ENCODE measurements at places on chromosomes 5 and 9.

DNA sequence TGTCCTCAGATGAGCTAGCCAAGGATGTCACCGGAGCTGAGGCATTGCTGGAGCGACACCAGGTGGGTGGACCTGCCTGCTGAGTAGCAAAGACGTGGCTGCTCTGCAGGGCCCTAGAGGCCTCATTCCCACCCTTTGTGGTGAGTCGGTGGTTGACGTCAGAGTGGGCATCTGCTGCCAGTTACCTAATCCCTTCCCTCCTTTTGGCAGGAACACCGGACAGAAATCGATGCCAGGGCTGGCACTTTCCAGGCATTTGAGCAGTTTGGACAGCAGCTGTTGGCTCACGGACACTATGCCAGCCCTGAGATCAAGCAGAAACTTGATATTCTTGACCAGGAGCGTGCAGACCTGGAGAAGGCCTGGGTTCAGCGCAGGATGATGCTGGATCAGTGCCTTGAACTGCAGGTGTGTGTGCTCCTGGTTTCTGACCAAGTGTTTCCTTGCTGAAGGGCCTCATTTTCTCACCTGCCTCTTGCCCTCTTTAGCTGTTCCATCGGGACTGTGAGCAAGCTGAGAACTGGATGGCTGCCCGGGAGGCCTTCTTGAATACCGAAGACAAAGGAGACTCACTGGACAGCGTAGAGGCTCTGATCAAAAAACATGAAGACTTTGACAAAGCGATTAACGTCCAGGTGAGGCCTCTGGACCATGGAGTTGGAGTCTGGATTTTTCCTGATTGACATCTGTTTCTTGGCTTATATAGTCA is 48.9 kb downstream of the DYNC2I2 start:
- DNase-seq, result no peak

GRCh38 chr5:79301046-79301712 is 65.2 kb downstream of the JMY start:
- DNase-seq, result no peak

DNA sequence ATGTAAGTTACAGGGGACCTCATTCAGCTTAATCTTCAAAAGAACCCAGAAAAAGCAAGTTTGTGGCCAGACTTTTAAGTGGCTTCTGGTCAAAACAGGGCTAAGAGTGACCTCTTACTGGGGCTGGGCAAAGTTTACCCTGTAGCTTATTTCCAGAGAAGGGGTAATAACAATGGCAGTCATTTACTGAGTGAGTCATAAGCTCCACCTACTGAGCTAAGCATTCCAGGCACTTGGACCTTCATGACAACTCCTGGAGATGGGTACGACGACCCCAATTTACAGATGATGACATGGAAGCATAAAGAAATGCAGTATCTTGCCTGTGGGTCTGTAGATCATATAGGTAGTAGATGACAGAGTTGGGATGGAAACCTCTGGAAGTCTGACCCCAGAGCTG is 4.7 kb upstream of the GPR151 start:
- DNase-seq, result no peak

GRCh38 chr5:156149213-156149612 is 177.8 kb upstream of the SGCD start:
- DNase-seq, result no peak

- DNase-seq, result peak; percentile 17
Observed at GRCh38 chr5:57316798-57317327, 143.0 kb downstream of the GPBP1 start.

- no peak for DNase-seq
Observed at GRCh38 chr5:56637321-56637920, 177.9 kb upstream of the MAP3K1 start.

GRCh38 chr5:106873568-106873967 is 797.2 kb downstream of the EFNA5 start:
- no peak for DNase-seq

DNA sequence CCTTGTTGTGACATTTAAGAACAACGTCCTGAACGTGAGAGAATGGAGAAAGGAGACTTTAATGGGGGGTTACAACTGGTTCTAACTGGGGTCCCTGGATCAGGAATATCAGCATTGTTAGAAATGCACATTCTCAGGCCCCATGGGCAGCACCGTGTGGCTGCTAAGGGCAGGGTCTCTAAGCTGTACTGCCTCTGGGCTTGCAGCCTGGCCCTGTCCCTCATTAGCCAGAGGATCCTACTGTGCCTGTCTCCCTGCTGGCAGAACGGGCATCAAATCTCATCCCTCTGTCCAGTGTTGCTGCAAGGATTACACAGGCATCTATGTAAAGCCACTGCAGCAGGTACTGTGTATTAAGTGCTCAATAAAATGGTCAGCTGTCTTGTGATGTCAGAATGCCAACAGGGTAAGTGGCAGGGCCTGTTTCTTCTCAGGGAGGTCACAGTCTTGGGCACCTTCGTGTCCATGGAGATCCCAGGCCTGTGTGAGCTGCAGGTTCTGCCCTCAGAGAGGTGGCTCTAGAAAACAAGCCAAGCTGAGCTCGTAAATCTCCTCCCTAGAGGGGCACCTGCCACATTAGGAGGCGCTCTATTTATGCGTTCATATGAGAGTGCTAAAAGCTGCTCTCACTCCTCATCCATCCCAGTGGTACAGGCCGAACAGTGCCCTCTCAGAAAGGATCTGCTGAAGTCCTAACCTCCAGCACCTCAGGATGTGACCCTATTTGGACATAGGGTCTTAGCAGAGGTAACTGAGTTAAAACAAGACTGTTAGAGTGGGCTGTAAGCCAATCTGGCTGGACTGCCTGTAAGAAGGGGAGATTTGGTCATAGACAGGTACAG is 210.5 kb downstream of the GADD45G start:
- DNase-seq, result peak; percentile 6

DNA sequence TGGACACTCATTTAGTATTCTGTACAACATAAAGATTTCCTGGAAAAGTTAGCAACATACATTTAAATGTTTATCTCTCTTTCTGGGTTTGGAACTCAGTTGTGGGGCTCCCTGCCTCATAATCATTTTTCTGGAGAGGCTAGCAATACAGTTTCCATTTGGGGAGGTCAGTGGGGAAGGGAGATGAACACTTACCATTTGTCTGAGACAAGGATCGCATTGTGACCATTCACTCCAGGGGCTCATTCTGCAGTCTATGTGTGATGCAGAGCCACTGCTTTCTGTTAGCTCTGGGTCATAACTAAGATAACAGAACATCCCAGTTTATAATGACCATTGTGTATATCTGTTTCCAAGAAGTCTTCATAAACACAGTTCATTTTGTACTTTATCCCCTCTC is 22.4 kb downstream of the C9 start:
- DNase-seq, result no peak

DNA sequence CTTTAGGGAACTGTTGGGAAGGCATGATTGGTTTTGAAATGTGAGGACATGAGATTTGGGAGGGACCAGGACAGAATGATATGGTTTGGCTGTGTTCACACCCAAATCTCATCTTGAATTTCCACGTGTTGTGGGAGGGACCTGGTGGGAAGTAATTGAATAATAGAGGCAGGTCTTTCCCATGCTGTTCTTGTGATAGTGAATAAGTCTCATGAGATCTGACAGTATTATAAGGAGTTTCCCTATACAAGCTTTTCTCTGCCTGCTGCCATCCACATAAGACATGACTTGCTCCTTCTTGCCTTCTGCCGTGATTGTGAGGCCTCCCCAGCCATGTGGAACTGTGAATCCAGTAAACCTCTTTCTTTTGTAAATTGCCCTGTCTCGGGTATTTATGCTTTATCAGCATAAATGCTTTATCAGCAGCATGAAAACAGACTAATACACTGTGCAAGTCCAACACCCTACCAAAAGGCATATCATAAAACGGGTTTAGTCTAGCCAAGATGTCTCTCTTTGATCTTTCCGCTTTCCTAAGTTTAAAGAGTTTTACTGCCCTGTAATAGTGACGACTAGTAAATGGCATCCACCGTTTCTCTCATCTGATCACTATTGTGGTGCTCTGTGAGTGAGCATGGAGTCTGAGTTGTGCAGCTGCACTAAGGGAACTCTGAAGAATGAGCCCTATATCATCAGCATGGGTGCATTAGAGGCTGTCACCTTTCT is 12.9 kb upstream of the ZNF782 start:
- no peak for DNase-seq

- no peak for DNase-seq
Observed at GRCh38 chr9:98922721-98923435, 20.8 kb upstream of the COL15A1 start.

- DNase-seq, result peak; percentile 56
Observed at GRCh38 chr9:137740312-137740711, 121.5 kb downstream of the EHMT1 start.

GRCh38 chr9:91734371-91734981 is 215.6 kb downstream of the ROR2 start:
- peak; percentile 81 for DNase-seq

GRCh38 chr9:137213160-137214060 is 7.9 kb downstream of the NDOR1 start:
- no peak for DNase-seq

DNA sequence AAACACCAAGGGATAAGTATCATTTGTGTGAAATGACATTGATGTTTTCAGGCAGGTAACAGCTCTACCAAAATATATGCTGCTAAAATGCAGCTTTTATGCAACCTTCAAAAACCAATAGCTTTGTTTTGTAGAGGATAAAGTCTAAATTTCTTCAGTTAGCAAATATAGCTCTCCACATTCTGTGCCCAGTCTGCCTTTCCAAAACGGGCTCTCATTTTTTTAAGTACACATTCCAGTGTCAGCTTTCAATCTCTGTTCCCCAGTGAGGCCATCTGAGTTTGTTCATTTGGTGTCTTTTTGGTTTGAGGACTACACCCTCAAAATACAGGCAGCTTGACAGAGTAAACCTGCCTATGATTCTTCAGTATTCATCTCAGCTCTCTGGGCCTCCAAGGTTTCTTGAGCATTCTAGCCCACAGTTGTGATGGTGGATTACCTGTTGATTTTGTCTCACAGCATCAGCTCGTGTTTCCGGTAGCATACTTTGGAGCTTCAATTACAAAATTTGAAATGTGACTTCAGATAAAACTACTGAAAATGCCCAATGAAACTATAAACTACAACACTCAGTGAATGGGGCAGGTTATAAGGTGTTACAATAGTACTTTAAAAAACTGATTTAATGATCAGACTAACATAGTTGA is 55.7 kb downstream of the NR3C1 start:
- DNase-seq, result no peak

- DNase-seq, result no peak
Observed at GRCh38 chr5:150503386-150503785, 4.5 kb upstream of the NDST1 start.

- no peak for DNase-seq
Observed at GRCh38 chr5:102036927-102037326, 259.2 kb downstream of the SLCO4C1 start.

- DNase-seq, result no peak
Observed at GRCh38 chr5:141488591-141489561, at the start of gene PCDHGC5. PCDHGC5 (plus strand) TSS chr5:141489081; CDS start chr5:141489241, 160 bp downstream.

DNA sequence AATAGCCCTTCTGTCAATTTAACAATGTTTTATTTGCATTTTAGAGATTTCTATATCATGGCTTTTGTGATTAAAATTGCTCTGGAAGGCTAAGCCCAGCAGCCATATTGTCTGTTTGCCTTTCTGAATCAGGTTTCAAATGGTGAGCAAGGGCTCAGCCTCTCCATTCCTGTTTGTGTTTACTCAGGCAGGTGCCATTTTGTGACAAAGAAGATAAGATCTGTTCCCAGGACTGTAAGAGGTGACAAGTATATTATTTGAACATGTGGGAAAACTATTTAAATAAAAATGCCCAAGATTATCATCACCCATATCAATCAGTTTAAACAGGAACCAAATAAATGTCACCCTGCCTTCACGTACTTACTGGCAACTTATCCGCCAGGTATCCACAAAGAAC is 641.3 kb upstream of the KLF4 start:
- no peak for DNase-seq

- no peak for DNase-seq
Observed at GRCh38 chr5:8247049-8247899, 378.3 kb downstream of the MTRR start.

GRCh38 chr5:59768152-59769040 is 125.1 kb downstream of the PDE4D start:
- DNase-seq, result peak; percentile 66

DNA sequence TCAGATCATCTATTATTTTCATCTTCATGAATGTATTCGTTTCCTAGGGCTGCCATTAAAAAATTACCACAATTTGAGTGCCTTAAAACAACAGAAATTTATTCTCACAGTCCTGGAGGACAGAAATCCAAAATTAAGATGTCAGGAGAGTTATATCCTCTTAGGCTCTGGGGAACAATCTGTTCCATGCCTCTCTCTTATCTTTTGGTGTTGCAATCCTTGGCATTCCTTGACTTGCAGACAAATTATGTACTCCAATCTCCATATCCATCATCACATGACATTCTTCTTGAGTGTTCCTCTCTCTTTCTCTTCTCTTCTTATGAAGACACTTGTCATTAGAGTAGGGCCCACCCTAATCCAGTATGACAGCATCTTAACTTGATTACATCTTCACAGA is 339.4 kb downstream of the EFNA5 start:
- DNase-seq, result no peak

DNA sequence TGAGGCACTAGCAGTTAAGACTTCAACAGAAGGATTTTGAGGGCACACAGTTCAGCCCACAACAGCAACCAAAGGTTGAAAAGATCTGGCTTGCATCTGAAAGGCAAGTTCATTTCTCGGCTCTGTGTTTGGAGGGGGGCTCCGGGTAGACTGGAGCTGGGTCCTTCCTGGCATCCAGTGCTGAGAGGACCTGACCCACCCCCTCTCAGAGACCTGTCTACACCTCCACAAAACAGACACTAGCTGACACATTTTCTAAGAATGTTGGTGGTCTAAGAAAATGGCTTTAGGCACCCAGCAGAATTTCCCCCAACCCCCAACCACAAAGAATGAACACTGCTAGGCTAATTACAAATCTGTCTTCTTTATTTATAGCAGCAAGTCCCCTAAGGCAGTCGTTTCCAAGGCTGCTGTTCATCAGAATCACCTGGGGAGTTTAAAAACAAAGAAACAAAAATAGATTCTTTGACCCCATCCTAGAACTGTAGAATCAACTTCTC is 6.2 kb upstream of the PTCH1 start:
- DNase-seq, result no peak

GRCh38 chr9:75027187-75028107 is 646 bp downstream of the CARNMT1 start:
- peak; percentile 51 for DNase-seq

DNA sequence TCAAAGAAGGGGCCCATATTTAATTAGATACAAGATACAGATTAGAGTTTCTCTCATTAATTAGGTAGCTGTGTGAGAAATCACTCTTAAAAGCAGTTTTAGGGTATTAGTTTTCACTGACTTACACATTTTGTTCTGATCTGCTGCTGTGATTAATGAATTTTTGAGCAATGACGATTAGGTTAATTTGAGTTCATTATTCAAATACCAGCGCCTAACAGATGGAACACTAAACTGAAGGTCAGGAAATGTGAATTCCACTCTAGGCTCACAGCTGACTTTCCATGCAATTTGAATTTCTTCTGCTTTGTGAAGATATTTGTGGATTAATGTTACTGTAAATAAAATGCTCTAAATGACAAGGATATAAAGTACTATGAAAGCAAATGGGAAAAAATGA is 380.6 kb downstream of the ADGRV1 start:
- no peak for DNase-seq

DNA sequence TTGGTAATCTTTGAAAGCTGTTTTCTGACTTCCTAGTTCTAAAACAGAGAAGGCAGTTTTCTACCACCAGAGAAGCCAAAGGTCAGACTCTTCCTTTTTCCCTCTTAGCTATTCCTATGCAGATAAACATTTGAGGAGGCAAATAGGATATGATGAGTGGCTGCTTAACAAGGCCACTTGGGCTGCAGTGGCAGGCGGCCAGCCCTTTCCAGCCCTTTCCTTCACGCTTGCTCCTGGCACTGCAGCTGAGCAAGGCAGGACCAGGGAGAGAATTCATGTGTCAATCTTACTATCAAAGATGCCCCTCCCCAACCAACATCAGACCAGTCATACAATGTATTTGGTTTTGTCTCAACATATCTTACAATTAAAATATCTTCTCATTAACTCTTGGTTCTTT is 36.8 kb upstream of the RNF38 start:
- no peak for DNase-seq

All from uterus (tissue), 4 donors.